Activated B cell treated with CpG ODN at 0.5 μM for 24 hours (primary cell): ENCODE measurements at places on chromosomes 5 and 9. TPM values are rescaled to one million over a fixed set of nuclear protein-coding genes. Genes with fewer than 3 reads are reported as not detected.

Gene SH3TC2
- not detected in 2 replicates for total RNA-seq

GRCh38 chr5:81552852-81553566 is 159.1 kb upstream of the ACOT12 start:
- no peak overlapping the region for H3K4me3 ChIP-seq
- H3K4me1 ChIP-seq: peaks cover 6% of the 10 kb centered on the region
- no peak for DNase-seq

DNA sequence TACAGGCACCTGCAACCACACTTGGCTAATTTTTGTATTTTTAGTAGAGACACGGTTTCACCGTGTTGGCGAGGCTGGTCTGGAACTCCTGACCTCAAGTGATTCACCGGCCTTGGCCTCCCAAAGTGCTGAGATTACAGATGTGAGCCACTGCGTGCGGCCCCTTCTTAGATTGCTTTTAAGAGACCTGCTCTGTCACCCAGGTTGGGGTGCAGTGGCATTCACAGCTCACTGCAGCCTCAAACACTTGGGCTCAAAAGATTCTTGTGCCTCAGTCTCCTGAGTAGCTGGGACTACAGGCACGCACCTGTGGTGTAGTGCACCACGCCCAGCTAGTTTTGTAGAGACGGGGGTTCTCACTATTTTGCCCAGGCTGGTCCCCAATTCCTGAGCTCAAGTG is 11.0 kb downstream of the HSPA9 start:
- H3K4me1 ChIP-seq: peaks cover 5% of the 10 kb centered on the region
- peaks cover 85% of the 10 kb centered on the region for H3K36me3 ChIP-seq
- DNase-seq: no peak
- H3K27ac ChIP-seq: no peak overlapping the region
- no peaks in the 10 kb centered on the region for H3K27me3 ChIP-seq
- H3K4me3 ChIP-seq: no peak overlapping the region

DNA sequence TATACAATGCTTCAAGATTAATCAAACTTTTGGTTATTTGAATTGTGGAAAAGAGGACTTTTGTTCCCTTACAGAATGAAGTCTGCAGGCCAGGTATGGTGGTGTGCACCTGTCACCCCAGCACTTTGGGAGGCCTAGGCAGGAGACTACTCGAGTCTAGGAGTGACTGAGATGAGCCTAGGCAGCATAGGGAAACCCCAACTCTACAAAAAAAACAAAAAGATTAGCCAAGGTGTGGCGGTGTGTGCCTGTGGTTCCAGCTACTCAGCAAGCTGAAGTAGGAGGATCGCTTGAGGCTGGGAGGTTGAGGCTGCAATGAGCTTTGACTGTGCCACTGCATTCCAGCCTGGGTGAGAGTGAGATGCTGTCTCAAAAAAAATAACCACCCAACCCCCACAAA is 9.3 kb downstream of the CCNH start:
- H3K4me1 ChIP-seq: peaks cover 17% of the 10 kb centered on the region
- H3K27me3 ChIP-seq: no peaks in the 10 kb centered on the region
- H3K36me3 ChIP-seq: peaks cover 85% of the 10 kb centered on the region
- no peak for DNase-seq
- H3K4me3 ChIP-seq: no peak overlapping the region

DNA sequence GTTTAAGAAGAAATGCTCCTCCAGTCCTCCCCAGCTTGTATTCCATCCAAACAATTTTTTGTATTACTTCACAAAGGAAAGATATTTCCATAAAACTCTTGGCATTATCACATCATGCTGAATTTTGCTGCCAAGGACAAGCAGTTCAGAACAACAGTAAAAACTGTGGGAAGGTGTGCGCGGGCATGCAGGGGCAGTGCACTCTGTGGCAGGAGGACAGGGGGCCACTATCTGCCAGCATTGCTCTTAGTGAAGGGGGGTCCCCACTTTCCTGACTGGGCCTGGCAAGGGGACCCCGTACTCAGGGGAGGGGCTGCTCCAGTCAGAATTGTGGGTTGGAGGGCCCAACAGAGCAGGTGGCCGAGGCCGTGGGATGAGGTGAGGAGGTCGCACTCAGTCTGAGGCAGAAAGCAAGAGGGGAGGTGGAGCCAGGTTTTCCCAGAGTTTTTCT is 32.8 kb downstream of the ANGPTL2 start:
- H3K4me3 ChIP-seq: no peak overlapping the region
- no peaks in the 10 kb centered on the region for H3K4me1 ChIP-seq
- no peaks in the 10 kb centered on the region for H3K27me3 ChIP-seq
- no peak for DNase-seq
